ENCODE measurements at places on chromosomes 4 and X.

- DNase-seq = no peak
Observed at GRCh38 chr4:52864793-52865192, 2.7 kb downstream of the RASL11B start.

- DNase-seq = no peak
Observed at GRCh38 chr4:112213091-112213490, 18.5 kb upstream of the AP1AR start.

DNA sequence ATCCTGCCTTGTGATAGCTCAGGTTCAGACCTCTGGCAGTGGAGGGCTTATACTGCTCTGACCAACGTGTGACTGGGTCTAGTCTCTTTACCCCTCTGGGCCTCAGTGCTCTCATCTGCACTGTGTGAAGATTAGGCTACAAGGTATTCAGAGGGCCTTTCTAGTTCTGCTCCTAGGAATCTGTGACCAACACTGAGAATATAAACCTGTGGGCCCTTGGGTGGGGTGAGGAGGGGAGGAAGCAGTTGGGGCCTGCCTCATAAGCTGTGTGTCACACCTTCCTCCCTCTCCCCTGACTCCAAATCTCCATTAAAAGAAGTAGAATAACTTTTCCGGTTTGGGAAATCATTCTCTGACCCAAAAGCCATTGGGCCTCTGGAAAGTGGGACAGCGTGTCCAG, 66.3 kb upstream of the MSN start:
- DNase-seq = no peak

DNA sequence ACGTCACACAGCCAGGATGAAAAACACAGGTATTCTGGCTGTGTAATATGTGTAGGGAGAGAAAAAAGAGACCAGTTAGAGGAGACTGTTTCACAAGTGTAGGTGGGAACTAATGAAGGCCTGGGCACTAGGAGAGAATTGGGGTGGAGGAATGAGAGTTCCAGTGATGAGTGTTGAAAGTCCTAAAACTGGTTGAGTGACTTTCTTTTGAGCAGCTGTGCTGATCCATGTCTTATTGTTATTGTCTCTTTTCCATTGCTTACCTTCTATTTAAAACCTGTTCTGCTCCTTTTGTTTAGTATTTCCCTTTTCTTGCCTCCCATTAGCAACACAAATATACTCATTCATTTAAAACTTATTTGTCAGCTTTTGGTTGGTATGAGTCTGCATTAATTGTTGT, 88.7 kb downstream of the PDLIM5 start:
- DNase-seq = no peak

DNA sequence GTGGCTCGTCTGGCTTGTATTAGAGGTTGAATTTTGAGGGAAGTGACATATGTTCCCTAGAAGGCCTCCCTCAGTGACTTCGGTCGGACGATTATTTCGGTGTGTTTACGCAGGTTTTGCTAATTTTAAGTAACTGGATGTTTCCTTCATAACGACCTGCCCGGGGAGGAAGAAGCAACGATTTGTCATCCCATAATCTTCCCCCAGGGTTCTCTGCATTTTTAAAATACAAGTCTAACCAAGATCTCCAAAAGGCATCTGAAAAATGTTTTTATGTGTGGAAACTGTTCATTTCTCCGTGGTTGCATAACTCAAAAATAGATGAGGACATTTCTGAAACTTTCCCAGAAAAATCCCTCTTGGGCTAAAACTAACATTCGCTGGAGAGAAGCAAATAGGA, 195.4 kb downstream of the SHOX start:
- no peak for DNase-seq

DNA sequence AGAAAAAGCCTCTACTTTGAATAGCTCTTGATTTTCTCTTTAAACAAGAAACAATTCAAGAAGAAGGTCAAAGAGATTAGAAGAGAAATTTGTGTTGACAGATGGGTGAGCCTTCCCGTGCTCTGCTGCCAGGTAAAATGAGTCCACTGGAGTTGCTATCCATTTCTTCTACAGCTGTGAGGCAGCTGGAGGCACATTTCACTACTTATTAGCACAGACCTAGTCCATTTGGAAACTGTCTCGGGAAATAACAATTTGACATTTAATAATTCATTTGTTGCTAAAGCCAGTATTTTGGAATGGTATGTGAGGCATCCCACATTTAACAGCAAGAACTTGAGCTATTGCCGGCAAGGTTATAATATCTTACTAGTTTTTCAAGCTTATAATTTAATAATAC, 396.8 kb upstream of the GRIA3 start:
- DNase-seq = no peak
